ENCODE measurements at places on chromosomes 1 and 21. TPM values are rescaled to one million over a fixed set of nuclear protein-coding genes. Genes with fewer than 3 reads are reported as not detected.

Gene CR1L
- total RNA-seq, result not detected

Gene VPS13D
- total RNA-seq, result 54.0 TPM

Gene MX2
- total RNA-seq, result 2.3 TPM

Gene CELA2B
- 1,481 TPM for total RNA-seq

Gene C1orf226
- 1.3 TPM for total RNA-seq

Gene PLA2G2C
- total RNA-seq, result not detected

Gene CDA
- not detected for total RNA-seq

Gene MIS18A
- total RNA-seq, result 4.3 TPM

Gene ATP13A2
- total RNA-seq, result 61.0 TPM

Gene IL6R
- 13.5 TPM for total RNA-seq

Gene EPHB2
- total RNA-seq, result 2.9 TPM

Gene CRB1
- total RNA-seq, result 10.2 TPM

Gene S100A4
- total RNA-seq, result 81.7 TPM

Gene SIM2
- 0.26 TPM for total RNA-seq

Gene AGBL4
- 0.33 TPM for total RNA-seq

Gene G0S2
- total RNA-seq, result 221 TPM

Gene BMP8A
- total RNA-seq, result 5.7 TPM

Gene OR2T35
- total RNA-seq, result not detected

Gene CLCA4
- total RNA-seq, result not detected

Gene NUDT4B
- 42.5 TPM for total RNA-seq

Gene PRKAB2
- total RNA-seq, result 11.9 TPM

Gene CA14
- not detected for total RNA-seq

Gene FAM167B
- not detected for total RNA-seq

Gene RNF186
- total RNA-seq, result 32.9 TPM

Gene ZBTB8A
- total RNA-seq, result 3.0 TPM

Gene PTGER3
- total RNA-seq, result 65.3 TPM

Gene PAPPA2
- under 0.01 TPM for total RNA-seq

Gene ZYG11A
- not detected for total RNA-seq

Gene OR2L8
- total RNA-seq, result not detected

Gene PKLR
- total RNA-seq, result not detected

Gene LCE1E
- not detected for total RNA-seq

Gene PLEKHN1
- not detected for total RNA-seq

Gene ZNF670
- 2.3 TPM for total RNA-seq

Gene DRAXIN
- total RNA-seq, result not detected

Gene TSPEAR
- total RNA-seq, result 0.52 TPM

Gene NMNAT2
- 1.3 TPM for total RNA-seq

Gene DNM3
- 4.0 TPM for total RNA-seq

Gene LUZP1
- 4.6 TPM for total RNA-seq

Gene ZBTB48
- 17.4 TPM for total RNA-seq

Gene UCHL5
- 7.6 TPM for total RNA-seq

Gene OR2M7
- total RNA-seq, result not detected

Gene HIPK1
- 30.1 TPM for total RNA-seq

Gene AQP10
- total RNA-seq, result 0.26 TPM

Gene SAMD11
- total RNA-seq, result 2.3 TPM

Gene FBLIM1
- 42.5 TPM for total RNA-seq

Gene SPATA17
- 2.6 TPM for total RNA-seq

Measured in body of pancreas (tissue), 4 donors.